Stimulated activated CD4-positive, alpha-beta T cell treated with anti-CD3 and anti-CD28 coated beads, Interleukin-1b, Interleukin-23, amount 100 ng/mL, for 4 hours (primary cell): ENCODE measurements at places on chromosomes 2 and 18.

DNA sequence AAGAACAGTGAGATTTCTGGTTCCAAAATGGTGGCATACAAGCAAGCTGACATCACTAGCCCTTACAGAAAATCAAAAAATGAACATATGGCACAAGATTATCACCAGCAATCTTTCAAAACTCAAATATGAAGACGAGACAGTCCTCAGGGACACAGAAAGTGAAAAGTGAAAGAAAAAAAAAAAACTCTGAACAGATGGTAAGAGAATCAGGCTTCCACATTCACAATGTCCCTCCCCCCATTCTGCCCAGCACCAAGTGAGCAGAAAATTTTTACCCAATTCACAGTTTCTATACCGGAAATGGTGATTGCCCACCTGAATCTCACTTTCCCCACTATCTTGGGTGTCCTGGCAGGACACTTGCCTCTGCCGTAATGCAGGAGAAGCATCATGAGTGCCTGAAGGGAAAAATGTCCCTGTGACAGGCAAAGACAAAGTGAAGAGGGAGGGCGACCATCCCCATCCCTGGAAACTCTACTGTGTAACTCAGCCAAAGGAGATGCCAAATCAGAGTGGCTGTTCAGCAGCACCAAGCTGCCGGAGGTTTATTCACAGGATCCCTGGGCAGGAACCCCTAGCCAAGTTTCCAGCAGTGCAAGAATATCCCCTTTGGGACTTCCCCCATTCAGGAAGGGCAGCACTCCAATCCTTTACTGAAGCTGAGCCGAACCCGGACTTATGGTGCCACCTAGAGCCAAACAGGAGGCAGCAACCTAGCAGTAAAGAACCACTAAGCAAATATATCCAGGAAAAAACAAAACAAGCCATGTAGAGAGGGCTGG is 312.2 kb downstream of the LRATD1 start:
- no peak for DNase-seq

- no peak for DNase-seq
These were observed 802.9 kb upstream of the ID2 start for GRCh38 chr2:7878786-7879482.

DNA sequence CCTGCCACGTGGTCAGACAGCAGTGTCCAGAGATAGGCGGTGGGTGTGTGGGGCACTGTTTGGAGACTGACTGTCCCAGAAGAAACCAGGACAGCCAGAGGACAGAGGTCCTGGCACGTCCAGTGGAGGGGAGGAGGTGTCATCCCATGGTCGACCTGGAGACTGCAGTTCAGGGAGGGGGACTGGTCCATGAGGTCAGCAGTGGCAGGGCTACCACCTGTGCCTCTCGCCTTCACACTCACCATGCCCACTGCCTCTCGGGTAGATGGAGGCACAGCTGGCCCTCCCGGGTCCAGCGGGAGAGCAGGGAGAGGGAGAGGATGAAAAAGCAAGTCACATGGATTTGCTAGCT is 53.9 kb downstream of the INHBB start:
- DNase-seq = no peak

DNA sequence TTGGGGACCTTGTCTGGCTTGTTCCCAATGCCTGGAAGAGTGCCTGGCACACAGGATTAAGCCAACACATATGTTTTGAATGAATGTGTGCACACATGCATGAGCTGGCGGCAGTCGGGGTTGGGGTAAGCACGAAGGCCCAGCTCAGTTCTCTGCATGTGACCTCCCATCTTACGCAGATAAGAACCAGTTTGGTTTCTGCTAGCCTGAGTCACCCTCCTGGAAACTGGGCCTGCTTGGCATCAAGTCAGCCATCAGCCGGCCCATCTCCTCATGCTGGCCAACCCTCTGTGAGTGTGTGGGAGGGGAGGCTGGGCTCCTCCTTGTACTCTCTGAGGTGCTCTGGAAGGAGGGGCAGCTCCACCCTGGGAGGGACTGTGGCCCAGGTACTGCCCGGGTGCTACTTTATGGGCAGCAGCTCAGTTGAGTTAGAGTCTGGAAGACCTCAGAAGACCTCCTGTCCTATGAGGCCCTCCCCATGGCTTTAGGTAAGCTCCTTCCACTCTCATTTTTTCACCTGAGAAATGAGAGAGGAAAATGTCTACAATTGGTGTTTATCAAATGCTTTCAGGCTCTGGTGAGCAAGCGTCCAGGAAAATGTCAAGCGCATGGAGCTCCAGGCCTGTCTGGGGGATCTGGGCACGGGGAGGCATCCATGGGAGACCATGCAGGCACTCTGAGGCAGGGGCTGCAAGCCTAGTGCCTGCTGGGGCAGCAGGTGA is 9.7 kb upstream of the IL1RN start:
- DNase-seq = no peak

DNA sequence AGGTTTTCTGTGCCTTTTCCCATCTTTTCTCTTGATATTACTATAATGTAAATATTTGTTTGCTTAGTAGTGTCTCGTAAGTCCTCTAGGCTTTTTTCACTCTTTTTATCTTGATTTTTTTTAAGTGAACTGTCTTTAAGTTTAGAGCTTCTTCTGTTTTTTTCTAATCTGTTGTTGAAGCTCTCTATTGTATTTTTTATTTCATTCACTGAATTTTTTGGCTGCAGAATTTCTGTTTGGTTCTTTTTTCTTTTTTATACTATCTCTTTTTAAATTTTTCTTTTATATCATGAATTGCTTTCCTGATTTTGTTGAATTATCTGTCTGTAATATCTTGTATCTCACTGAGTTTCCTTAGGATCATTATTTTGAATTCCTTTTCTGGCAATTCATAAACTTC is 331.8 kb upstream of the RBMS1 start:
- no peak for DNase-seq

DNA sequence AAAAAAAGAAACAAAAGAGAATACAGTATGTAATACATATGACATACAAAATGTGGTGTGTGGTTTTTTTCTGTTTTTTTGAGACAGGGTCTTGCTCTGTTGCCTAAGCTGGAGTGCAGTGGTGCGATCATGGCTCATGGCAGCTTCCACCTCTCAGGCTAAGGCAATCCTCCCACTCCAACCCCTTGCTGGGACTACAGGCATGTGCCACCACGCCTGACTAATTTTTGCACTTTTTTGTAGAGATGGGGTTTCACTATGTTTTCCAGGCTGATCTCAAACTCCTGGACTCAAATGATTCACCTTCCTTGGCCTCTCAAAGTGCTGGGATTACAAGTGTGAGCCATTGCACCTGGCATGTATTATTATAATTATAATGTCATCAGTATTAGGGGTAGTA is 38.9 kb downstream of the DHX57 start:
- DNase-seq = no peak

- DNase-seq = no peak
These were observed 69.6 kb downstream of the PID1 start for GRCh38 chr2:229201521-229201920.

GRCh38 chr2:152050915-152051314 is 47.9 kb downstream of the CACNB4 start:
- DNase-seq = no peak
